Stimulated activated CD4-positive, alpha-beta T cell treated with anti-CD3 and anti-CD28 coated beads, TNF-alpha, amount 100 ng/mL, for 4 hours (primary cell): ENCODE measurements at places on chromosomes 3 and 15.
A peak's percentile ranks its signal among the peaks of the same experiment; 100 is the strongest.

DNA sequence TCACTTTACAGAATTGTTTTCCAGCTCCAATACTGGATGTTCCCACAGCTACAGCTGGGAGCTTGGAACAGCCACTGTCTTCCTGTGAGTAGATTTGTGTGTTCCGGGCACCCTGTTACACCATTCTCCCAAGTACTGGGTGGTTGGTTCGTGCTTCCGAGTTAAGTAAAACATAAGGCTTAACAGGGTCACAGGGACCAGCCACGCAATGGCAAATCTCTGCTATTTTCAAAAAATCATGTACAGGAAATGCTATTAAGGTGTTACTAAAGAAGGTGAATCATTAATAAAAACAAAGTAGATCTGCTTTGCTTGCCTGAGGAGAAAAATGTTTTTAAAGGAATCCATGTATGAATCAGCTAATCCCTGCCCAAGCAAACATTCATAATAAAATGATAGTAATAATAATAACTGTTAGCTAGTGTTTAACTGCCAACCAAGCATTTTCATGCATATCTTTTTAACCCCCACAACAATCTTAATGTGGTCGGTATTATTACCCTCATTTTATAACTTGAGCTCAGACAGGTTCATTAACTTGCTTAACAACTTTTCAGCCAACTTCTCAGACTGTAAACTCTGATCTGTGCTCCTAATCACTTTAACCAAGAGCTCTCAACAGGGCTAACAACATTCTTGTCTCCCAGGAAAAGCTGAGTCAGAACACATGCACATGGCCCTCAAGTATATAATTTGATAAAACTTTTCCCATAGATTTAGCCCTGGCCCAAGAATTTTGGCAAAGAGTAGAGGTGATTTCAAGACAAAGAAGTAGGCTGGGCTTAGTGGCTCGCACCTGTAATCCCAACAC lies 2.7 kb upstream of the C2CD4A start:
- DNase-seq: no peak

DNA sequence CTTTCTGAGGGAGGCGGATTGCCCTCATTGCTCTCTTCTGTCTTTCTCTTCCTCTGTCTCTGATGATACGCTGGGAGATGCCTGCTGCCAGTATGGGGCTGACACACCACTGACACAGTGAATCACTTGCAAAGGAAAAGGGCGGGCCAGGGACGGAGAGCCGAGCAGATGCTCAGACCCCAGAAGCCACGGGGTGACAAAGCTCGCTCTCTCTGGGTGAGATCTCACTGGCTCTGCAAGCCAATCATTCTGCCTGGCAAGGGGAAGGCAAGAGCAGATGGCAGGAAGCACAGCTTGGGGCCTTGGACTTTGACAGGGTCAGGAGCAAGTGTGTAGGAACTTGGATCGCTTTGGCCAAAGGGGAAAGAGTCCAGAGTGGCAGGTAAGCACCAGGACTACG lies 198.7 kb downstream of the NTRK3 start:
- DNase-seq: no peak

DNA sequence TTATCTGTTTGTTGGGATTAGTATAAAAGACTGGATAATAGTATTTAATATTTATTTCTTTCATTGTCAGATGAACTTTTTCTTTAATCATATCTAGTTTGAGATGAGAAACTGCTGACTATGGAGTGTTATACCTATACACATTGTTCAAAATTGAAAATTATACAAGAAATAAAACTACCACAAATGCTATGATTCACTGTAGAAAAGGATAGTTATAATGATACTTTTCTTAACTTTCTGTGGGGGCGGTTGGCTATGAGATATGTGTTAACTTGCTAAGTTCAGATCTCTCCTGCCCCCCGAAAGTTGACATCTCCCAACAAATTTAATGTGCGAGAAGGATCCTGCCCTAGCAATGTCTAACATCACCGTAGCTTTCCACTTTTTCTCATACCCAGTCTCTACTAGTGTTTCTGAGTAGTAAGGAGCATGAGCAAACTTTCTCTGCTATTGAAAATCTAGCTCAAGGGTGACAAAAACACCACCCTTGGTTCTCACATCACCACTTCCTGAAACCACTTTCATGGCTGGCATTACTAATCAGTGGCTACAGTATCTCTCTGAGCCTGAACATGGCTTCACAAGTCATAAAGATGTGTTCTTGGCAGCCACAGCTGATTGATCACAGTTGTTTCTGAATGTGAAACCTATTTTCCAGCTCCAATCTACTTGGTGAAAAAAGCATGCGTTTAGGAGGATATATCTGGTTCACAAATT lies 15.8 kb upstream of the SAMMSON start:
- DNase-seq: no peak

GRCh38 chr3:196712514-196713413 lies 587 bp downstream of the PIGX start:
- DNase-seq: peak; percentile 54

- no peak for DNase-seq
Observed at GRCh38 chr15:85689729-85690128, 105.0 kb downstream of the KLHL25 start.

DNA sequence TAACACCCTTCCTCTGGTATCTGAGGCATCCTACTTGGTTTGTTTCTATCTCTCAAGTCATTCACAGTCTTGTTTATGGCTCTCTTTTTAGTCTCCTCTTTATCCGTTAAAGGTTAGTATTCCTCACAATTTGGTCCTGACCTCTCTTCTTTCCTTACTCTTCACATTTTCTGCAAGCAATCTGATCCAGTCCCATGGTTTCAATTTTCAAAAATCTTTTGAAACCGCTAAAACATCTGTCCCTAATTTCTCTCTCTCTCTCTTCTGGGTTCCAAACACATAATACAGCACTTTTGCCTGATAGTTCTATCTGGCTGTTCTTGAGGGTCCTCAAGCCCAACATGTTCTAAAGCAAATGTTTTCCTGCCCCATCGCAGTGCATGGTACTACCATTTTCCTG lies 149.0 kb downstream of the SERPINI1 start:
- no peak for DNase-seq

- DNase-seq: no peak
Observed at GRCh38 chr3:189277711-189278110, 105.9 kb downstream of the TPRG1 start.

- DNase-seq: no peak
Observed at GRCh38 chr15:96747291-96747690, 416.8 kb downstream of the NR2F2 start.

GRCh38 chr15:66622591-66623022 lies 56.8 kb upstream of the LCTL start:
- DNase-seq: no peak

- no peak for DNase-seq
Observed at GRCh38 chr3:59271971-59272370, 222.1 kb upstream of the CFAP20DC start.

- DNase-seq: peak; percentile 30
Observed at GRCh38 chr15:82647835-82648256, 683 bp upstream of the CPEB1 start.

- DNase-seq: no peak
Observed at GRCh38 chr3:174156200-174156599, 702.9 kb upstream of the NAALADL2 start.

DNA sequence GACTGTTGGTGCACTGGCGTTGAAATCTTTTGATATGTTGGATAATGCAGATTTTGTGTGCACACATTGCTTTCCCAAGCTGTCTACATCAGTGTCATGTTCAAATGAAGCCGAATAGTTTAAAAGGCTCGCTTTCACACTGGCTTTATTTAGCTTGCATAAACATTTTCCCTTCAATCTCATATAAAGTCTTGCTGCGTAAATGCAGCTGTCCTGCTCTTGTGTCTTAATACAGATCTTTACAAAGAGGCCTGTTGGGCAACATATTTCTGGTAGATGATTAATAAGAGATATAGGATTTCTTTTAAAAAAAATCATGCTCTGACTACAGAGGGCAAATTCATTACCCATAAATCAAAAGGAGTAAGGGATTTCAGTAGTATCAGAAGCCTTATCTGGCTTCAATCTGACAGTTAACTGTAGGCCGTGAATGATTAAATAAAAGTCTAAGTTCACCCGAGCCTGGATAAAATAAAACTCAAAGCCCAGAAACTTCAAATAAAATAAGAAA lies 937.2 kb downstream of the FHIT start:
- no peak for DNase-seq

- no peak for DNase-seq
Observed at GRCh38 chr3:102123590-102124190, 274.4 kb downstream of the NFKBIZ start.

DNA sequence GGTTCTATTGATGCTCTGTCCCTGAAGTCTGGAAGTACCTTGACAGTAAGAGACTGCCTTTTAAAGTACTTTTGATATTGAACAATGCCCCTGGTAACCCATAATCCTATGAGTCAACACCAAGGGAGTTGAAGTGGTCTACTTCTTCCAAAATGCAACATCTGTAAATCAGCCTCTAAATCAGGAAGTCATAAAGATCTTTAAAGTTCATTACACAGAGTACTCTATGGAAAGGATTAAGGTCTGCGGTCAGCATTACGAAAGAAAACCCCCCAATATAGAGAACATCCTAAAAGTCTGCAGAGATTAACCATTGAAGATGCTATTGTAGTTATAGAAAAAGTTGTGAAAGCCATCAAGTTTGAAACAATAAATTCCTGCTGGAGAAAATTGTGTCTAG lies 52.7 kb upstream of the CMC1 start:
- no peak for DNase-seq

DNA sequence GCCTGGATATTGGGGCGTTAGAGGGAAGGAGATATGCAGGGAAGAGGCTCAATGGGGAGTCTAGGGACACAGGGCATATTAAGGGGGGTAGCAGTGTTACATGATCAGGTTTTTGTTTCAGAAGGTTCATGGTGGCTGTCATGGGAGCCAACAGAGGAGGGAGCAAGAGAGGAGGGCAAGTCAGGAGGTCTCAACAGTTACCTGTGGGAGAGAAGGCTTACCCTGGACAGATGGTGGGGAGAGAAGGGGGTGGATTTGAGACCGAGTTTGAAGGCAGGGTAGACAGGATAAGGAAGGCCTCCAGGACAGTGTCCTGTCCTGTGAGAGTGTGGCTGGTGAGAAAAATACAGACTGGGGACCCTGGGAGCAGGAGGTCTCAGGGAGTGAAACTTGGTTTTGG lies 3.8 kb upstream of the WNT7A start:
- DNase-seq: no peak

DNA sequence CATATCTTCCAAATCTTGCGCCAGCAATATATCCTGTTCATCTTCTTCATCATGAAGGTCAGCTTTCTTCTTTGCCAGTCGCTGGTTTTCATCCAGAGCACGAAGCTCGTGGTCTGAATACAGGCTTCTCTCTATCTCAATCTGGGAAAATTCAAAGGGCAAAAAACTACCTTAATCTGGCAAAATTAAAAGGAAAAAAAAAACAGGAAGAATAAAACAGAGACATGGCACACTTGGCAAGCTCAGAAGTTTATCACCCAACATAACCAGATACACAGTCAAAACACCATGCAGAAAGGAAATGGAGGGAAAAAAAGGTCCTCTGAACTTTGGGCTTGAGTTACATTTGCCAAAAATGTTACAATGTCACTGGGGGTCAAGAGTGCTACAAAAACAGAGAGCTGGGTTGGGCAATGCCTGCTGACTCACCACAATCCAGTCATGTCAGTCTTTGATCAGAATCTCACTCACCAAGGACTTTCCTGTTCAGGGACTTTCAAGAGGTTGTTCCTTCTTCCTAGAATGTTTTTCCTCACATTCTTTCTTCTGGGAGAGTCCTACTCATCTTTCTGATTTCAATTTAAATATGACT lies 1.5 kb downstream of the MRPL46 start:
- DNase-seq: no peak

GRCh38 chr3:70006089-70006488 lies 6.6 kb downstream of the SAMMSON start:
- no peak for DNase-seq

- no peak for DNase-seq
Observed at GRCh38 chr3:63582943-63583500, 69.5 kb upstream of the SNTN start.

GRCh38 chr3:149600634-149601033 lies 57.2 kb downstream of the WWTR1 start:
- no peak for DNase-seq

- no peak for DNase-seq
Observed at GRCh38 chr3:63493101-63493500, 159.4 kb upstream of the SNTN start.

- DNase-seq: no peak
Observed at GRCh38 chr3:39386318-39386717, 3.1 kb downstream of the SLC25A38 start.

- no peak for DNase-seq
Observed at GRCh38 chr3:136332776-136333175, 82.6 kb downstream of the PCCB start.

DNA sequence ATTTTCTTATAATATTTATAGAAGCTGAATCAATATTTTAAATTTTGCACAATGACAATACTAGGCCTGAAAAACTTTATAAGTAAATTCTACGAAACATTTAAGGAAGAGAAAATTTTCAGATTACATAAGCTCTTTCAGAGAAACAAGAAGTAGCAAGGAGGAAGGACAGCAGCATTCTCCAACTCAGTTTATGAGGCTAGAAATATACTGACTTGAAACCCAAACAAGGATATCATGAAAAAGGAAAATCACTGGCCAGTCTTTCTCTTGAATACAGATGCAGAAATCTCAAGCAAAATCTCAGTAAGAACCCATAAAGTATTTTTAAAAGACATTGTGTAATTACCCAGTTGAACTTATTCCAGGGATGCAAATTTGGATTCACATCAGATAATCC lies 121.3 kb downstream of the STAC start:
- DNase-seq: no peak

DNA sequence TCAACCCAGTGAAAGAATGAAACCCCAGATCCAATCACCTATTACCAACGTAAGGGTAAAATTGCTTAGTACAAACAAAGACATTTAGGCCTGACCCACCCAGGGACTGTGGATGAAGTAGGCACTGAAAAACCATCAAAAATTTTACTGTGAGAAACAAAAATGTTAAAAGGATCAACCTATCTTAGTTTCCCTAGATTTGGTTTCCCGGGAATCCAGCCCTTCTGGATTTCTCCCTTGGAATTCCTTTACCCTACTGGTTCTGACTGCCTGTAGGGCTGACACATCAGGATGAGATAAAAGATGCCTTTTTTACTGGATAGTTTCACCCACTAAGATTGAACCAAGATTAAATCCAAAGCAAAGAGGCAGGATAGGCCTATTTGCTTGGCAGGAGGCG lies 102.7 kb downstream of the SCAPER start:
- DNase-seq: no peak

DNA sequence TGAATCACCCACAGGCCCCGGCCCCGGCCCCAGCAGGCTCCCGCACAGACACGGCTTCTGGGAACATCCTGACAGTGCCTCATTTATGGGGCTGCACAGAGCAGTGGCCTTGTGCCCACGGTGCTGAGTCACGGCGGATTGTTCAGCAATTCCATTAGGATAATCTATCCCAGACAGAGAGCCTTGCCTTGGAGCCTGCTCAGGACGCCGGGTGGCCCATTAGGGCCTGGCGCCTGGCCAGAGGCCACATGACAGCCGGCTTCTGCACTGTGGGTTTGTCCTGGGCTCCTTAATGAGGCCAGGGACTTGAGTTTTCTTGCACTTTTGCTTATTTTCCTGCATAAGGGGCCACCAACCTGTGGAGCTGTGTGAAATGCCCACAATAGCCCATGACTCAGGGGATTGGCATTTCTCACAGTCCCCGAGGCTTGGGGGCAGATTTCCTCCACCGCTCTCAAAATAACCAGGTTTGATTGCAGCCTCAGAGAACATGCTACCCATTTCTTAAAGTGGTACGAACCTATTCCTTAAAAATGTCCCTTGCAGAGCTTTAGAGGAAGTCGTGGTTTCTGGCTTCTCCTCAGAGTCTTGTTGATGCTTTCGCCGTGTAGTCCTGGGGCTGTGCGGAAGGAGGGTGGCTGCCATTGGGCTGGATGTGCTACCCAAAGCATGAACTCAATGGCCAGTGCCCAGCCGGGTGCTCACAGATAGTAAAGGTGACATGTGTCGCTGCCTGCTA lies 19.0 kb downstream of the SYNM start:
- no peak for DNase-seq
